ENCODE measurements at places on chromosomes 6 and 20.

DNA sequence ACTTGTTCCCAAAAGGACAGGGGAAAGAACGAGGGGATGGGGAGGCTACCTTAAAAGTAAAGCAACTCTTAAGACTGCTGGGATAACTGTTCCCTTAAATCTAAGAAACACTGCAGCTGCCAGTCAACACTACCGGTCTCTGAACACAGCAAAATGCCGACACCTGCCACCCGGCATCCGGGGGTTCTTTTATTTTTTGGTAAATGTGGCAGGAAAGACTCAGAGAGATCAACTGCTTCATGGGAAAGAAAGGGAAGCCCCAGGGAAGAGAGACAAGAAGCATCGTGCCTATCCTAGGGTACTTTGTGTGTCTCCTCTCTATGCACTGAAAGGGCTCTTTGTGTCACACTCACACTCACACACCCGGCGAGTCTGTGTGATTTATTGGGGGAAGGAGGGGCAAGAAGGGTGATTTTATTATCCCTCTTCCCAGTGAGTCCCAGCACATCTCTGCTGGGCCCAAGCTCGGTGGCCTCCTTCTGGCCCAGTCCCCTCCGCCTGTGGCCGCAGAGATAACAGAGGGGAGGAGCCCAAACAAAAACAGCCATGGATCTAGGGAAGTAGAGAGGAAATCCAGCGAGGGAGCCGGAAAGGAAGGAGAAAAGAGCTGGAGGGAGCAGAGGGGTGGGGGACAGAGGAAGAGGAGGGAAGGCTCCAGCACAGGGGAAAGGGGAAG is 1.4 kb downstream of the FYN start:
- DNase-seq, result peak; percentile 64

DNA sequence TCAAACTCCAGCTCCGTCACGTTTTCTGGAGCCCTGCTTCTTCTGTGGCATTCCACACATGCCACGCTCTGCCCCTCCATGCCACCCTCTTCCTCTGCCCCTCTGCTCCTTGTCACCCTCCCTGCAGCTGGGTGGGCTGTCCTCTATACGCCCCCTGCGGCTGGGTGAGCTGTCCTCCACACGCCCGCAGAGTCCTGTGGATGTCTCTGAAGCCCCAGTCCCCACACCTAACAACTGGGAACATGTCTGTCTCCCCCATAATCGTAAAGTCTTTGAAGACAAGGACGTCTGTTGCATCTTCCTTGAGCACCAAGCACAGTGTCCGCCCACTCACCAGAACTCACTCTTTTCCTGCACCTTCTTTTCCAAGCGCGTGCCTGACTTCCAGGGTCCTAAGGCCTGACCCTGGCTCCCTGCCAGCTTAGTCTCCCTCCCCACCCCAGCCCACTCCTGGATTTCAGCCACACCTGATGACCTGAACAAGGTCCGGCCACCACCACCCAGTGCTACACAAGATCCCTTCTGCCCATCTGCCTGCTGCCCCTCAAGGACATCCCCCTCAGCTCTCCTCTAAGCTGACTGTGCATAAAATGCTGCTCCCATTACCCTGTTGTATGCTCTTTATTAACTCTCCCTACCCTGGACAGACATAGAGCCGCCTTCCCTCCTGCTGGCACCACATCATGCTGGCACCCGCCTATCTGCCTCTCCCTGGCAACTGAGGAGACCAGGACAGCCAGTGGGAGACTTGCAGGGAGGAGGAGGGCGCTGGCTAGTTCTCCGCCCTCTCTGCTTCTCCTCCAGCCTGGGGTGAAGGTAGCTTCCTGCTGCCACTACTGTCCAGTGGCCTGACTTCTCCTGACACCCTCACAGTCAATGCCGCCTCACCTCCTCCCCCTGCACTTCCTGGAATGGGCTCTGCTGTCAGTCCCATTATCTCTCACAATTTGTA is 10.7 kb upstream of the PRR18 start:
- DNase-seq, result no peak

DNA sequence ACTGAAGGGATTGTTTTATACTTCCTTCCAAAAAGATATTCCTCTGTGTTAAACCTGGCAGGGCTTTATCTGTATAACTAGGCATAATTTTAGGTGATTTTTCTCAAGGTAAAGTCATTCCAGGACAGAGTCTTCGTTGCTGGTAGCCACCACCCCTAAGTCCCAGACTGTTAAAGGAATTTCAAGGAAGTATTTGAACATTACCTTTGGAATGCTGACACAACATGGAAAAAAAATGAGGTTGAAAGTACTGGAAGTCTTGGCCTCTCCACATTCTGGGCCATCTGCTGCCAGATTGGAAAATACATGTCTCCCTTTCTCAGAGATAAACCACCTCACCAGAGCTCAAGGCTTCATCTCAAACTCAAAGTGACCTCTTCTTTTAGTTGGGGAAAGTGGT is 27.0 kb upstream of the ETV7 start:
- DNase-seq, result no peak

DNA sequence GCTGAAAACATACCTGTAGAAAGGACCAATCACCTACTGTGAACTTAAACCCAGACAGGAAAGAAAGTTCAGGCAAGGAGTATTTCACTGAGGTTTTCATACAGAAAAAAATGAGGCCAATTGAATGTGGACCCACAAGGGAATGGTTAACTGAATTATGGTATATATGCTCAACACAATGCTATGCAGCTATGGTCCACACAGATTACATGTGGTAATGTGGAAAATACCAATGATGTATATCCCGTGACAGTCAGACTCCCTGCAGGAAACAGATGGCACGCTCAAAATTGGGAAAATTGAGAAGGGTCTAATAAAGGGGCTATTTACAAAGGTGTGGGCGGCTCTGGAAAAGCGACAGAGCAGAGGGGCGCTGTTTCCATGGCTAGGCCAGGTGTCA is 47.1 kb upstream of the PIM1 start:
- no peak for DNase-seq

- no peak for DNase-seq
Measured at GRCh38 chr6:41636833-41637193, 1.5 kb upstream of the MDFI start.

GRCh38 chr6:11965499-11965898 is 46.6 kb upstream of the HIVEP1 start:
- no peak for DNase-seq

DNA sequence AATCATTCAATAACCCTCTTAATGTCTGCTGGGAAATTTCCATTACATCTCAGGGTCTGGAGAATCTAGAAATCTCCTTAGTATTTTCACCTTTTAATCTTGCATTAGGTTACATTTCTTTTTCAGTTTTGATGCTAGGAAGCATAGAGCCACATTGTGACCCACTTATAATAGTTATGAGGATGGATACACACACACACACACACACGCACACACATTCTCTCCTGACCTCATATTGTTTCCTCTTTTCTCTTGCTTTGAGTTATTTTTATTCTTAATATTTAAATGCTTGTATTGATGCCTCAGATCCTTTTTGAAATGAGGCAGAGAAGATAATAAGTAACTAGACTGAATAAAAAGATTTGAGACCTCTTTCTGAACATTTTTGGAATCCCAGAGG is 128.4 kb downstream of the KLHL32 start:
- DNase-seq, result no peak

DNA sequence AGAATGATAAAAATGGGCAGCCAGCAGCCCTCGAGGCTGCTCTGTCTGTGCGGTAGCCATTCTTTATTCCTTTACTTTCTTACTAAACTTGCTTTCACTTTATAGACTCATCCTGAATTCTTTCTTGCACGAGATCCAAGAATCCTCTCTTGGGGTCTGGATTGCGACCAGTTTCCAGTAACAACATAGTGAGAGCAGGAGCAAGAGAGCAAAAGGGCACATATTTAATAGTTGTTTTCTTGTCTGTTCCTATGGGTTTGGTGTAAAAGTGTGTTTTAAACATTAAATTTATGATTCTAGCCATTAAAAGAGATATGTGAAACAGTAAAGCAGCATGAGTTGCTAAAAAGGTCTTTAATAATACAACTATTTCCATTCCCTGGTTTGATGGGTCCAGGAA is 78.8 kb upstream of the OPRM1 start:
- no peak for DNase-seq

- DNase-seq, result no peak
Measured at GRCh38 chr6:166591961-166592520, 5.6 kb upstream of the RAMACL start.

DNA sequence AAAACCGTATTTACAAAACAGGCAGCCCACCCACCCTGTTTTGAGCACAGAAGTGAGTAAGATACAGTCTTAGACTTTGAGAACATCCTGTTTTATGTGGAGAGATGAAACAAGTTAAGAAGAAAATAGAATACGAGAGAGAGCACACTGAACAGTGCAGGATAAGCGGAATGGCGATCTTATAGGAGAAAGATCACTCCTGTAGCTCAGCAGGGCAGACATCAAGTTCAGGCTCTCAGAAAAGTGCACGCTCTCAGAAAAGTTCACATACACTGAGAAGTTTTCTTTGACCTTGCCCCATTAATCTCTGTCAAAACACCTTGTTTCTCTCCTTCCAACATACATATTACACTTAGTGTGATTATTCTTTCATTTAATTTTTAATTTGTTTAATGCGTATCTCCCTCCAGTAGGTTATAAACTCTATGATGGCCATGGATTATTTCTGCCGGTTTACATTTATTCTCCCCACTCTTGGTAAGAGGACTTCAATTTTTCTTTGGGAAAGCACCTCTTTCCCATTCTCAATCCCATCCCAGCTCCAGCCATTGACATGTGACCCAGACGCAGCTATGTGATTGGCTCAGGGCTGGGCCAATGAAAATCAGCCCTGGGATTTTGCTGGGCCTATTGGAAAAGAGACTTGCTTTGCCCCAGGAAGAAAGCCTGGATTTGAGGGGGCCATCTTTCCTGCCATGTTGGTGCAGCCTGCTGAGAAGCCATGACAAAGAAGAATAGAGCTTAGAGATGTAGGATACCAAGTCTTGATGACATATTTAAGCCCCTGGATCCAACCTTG is 16.2 kb downstream of the KCNB1 start:
- no peak for DNase-seq
